ENCODE measurements at places on chromosomes 6 and 20. TPM values are rescaled to one million over a fixed set of nuclear protein-coding genes. Genes with fewer than 3 reads are reported as not detected.

Gene MOG
- not detected for total RNA-seq

Gene CNPY3
- total RNA-seq: 18.1 TPM

Gene PPIL6
- 4.1 TPM for total RNA-seq

Gene KIF6
- total RNA-seq: 0.79 TPM

Gene PCNA
- 56.2 TPM for total RNA-seq

Gene GPX5
- total RNA-seq: not detected

Gene SAMD10
- 1.6 TPM for total RNA-seq

Gene C6orf15
- total RNA-seq: 4.7 TPM

- peak; percentile 29 for DNase-seq
Measured at GRCh38 chr6:143601504-143601903, 76.3 kb upstream of the PHACTR2 start.

DNA sequence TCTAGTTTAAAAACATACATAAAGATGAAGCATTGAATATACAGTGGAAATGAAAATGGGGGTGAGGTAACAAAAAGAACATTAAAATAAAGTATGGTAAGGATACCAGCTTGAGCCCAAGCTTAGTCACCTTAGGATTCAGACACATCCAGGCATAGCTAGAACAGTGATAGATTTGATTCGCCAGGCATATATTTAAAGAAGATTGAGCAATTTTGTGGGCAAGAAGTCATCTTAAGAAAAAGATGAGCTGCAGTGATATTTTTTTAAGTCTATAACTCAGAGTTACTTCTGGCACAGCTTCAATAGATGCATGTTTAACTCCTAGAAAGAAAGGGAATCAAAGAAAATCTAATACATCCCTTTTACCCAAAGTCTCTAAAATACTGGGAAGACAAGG, 97.9 kb downstream of the BMP5 start:
- DNase-seq: no peak

GRCh38 chr6:102986086-102986485, 1592.6 kb downstream of the GRIK2 start:
- no peak for DNase-seq

GRCh38 chr20:57753332-57754164, 43.7 kb upstream of the PMEPA1 start:
- no peak for DNase-seq

DNA sequence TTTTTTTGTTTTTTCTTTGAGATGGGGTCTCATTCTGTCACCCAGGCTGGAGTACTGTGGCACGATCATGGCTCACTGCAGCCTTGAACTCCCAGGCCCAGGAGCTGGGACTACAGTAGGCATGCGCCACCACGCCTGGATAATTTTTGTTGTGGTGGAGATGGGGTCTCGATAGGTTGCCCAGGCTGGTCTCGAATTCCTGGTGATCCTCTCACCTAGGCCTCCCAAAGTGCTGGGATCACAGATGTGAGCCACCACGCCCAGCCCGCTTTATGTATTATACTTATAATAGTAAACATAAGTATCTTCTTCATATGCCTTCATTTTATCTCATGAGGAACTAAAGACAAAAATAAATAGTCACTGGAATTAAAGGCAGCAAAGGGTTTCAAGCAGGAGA, 63.5 kb downstream of the GINS1 start:
- DNase-seq: no peak

- no peak for DNase-seq
Measured at GRCh38 chr20:59662856-59663512, 58.6 kb downstream of the PHACTR3 start.

GRCh38 chr6:108157234-108157980, 8.4 kb upstream of the NR2E1 start:
- no peak for DNase-seq

DNA sequence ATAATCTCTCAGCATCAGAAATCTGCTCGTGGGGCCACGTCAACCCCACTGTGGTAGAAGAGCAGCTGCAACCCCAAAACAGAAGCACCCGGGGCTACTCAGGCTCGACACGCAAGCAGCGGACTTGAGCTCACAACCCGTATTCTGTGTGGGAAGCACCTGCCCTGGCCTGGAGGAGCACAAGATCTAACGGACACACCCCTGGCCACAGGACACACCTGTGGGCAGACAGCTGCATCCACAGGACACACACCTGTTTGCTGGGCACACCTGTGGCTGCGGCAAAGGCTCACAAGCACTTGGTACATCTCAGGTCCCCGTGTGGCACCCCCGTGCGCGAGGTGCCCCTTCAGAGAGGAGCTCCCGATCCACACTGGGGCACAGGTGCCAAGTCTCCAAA, 36.5 kb downstream of the ZBTB46 start:
- no peak for DNase-seq

- DNase-seq: no peak
Measured at GRCh38 chr20:13029687-13030375, 21.1 kb downstream of the SPTLC3 start.

GRCh38 chr6:56802584-56802983, 152.3 kb upstream of the BEND6 start:
- DNase-seq: peak; percentile 53

GRCh38 chr6:8065519-8065911, 1.3 kb upstream of the BLOC1S5 start:
- DNase-seq: no peak

DNA sequence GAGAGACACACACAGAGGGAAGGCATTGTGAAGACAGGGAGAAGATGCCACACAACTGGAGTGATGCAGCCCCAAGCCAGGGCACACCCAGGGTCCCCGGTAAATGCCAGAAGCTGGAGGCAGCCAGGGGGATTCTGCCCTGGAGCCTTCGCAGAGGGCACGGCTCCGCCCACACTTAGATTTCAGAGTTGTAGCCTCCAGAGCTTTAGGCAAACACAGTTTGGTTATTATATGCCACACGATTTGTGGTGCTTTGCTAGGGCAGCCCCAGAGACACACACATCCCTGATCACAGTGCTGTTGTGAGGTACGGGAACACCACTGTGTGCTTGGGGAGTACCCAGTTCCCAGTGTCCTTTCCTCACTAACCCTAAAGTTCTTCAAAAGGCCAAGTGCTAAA, 280.6 kb downstream of the SMOC2 start:
- DNase-seq: no peak

DNA sequence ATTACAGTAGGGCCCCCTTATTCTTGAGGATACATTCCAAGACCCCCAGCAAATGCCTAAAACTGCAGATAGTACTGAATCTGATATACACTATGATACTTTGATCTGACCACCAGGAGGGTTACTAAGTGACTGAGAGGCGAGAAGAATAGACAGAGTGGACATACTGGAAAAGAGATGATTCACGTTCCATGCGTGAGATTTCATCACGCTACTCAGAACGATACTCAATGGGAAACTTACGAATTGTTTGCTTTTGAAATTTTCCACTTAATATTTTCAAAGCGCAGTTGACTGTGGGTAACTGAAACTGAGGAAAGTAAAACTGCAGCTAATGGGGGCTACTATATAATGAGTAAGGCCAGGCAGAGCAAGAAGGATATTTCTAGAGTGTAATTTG, 60.8 kb downstream of the STX11 start:
- no peak for DNase-seq

- no peak for DNase-seq
Measured at GRCh38 chr6:34900321-34901031, 11.4 kb downstream of the ANKS1A start.

- no peak for DNase-seq
Measured at GRCh38 chr20:38874460-38875174, 51.6 kb upstream of the FAM83D start.

DNA sequence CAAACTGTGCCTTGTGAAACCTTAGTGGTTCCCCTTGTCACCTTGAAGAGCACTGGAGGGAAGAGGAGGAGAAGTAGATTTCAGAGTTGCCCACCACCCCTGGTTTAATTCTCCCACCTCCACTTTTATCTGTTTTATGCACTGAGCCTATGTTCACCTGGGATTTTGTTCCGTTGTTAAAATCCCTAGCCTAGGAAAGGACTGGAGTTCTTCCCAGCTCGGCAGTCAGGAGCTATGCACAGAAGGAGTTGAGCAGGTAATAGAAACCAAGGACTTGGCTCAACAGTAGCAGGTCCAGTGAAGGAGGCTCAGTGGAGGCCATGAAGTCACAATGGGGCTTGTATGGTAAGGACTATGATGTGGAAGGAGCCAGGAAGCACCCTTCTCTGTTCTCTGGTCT, 290.3 kb upstream of the PRND start:
- DNase-seq: no peak

GRCh38 chr6:3250231-3250675, 8.5 kb upstream of the PSMG4 start:
- DNase-seq: peak; percentile 28

DNA sequence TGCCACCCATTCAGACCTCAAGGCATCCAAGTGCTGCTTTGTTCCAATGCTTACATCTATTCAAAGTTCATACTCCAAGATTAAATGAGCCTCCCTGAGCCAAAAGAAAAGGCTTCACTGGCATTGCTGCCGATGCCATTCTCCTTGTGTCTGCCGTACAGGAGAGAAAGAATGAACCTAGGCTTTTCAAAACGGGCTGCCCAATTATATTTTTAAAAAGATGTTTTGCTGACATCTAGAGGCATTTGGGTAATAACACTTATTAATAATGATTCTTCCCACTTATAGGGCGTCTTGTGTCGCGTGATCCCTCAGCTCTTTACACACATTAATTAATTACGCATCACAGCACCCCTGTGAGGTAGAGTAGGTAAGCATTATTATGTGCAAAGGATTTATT, 545.6 kb downstream of the PKHD1 start:
- no peak for DNase-seq

DNA sequence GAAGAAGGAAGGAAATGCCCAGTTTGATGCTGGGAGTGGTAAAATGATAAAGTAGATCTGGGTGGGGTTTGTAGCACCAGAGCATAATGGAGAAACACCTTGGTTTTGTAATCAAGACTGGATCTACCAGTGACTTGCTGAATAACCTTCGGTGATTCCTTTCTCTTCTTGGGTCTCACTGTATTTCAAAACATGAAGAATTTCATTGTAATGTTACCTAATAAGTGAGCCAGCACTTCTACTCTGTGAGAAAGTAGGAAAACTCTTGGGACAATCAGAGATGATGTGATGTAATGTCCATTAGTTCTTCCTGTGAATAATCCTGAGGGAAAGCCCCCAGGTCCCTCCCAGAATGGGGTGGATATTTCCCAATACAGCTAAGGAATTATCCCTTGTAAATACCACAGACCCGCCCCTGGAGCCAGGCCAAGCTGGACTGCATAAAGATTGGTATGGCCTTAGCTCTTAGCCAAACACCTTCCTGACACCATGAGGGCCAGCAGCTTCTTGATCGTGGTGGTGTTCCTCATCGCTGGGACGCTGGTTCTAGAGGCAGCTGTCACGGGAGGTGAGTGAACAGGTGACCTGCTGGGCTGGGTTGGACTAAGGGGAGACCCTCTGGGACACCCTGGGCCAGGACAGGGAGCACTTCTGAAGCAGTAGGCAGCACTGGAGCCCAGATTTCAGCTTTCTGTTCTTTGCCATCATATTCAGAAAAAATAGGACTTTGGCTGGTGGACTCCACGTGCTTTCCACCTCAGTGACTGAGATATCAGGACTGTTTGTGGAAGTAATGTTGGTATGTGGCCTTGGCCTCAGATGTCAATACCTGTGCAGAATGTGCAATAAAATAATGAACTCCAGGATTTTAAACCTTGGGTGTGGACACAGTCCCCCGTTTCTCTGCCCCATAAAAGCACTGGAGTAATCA, at the start of gene PI3:
Gene PI3, plus strand, starts transcription at position 469 of the 931 bp plus-strand sequence. Its CDS starts 21 bp downstream, at position 490.
- DNase-seq: no peak

- DNase-seq: no peak
Measured at GRCh38 chr6:160500639-160501038, 152.5 kb downstream of the SLC22A3 start.

DNA sequence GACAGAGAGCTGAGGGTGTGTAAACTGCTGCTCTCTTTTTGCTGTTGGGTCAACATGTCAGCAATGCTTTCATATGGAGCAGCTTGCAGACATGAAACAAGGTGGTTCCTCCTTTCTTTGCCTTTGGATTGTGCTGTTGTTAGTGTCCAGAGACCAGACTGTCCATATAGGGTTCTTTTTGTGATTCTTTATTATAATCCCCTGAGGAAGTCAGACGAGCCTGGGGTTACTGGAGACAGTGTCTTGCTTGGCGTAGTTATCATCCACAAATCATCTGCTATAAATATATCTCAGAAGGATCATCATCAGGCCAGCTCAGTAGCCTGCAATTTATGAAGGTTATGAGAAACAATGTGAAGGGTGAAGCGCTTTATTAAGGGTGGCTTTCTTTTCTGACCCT, 2.3 kb upstream of the ADGRB3 start:
- no peak for DNase-seq

DNA sequence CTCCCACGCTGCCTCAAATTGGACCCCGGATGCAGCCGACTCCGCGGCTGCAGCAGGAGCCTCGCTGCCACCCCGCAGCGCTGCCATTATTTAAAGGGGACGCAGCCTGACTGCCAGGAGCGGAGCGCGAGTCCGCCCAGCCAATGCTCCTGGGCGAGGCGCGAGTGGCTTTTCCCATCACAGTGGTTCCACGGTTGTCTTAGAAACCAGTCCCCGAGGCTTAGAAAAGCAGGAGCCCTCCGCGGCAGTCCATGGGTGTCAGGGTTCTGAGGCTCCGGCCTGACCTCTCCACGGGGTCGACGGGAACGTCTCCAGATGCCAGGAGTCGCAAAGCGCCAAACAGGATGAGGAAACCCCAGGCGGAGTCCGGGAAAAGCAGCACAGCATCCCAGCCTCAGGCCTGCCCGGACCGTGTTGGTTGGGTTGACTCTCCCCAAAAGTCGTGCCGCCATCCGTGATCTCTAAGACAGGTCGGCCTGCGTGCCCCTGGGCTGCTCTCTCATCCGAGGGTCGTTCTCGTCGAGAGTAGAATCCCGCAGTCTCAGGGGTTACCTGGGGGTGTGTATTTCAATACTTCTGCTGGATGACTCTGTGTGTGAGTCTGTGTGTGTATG, 975.8 kb upstream of the DEFB115 start:
- DNase-seq: no peak

- no peak for DNase-seq
Measured at GRCh38 chr20:37346535-37347346, 801 bp downstream of the SRC start.

- DNase-seq: no peak
Measured at GRCh38 chr20:1926237-1926636, 31.0 kb downstream of the SIRPA start.

GRCh38 chr20:12978126-12978394, 30.7 kb upstream of the SPTLC3 start:
- DNase-seq: no peak

- DNase-seq: no peak
Measured at GRCh38 chr6:138248878-138249277, 30.6 kb upstream of the PBOV1 start.

- no peak for DNase-seq
Measured at GRCh38 chr6:158270389-158271127, 41.7 kb upstream of the TULP4 start.
